Fibroblast of mammary gland (primary cell): ENCODE measurements at places on chromosomes 16 and 17.
A peak's percentile ranks its signal among the peaks of the same experiment; 100 is the strongest.

DNA sequence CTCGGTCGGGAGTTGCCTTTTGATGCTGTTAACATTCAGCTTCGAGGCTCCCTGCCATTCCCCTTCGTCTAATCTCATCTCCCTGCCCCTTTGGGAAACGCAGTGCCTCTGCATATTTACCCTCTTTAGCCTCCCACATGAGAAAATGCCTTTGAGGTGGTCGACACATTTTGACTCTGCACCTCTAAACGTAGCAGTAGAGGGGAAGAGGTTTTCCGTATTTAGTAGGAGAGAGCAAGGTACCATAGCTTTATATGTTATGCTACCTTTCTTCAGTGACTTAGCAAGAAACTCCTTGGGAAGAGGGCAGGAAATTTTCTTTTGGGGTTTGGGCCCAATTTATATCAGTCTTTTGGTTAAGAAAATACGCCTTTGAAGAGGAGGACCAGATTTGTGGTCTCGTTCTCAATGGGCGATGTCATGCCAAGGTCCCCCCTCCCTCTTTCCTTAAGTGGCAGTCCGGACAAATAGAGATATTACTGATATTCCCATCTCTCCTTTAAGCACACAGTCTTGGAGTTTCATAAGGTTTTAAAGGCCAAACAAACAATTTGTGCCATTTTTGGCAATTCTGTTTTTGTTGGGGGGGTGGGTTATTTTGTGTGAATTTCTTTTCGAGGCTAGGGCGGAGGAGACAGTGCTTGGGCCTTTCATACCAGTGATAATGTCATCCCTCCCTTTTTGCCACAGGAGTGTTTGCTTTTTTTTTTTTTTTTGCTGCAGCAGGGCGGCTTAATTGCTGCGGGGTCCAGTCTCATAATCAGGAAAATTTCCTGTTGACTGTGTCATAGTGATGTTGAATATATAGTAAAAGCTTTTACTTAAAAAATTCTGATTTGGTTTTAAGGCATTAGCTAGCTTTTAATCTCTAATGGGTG is 1.5 kb downstream of the PAFAH1B1 start:
- DNase-seq, result no peak

DNA sequence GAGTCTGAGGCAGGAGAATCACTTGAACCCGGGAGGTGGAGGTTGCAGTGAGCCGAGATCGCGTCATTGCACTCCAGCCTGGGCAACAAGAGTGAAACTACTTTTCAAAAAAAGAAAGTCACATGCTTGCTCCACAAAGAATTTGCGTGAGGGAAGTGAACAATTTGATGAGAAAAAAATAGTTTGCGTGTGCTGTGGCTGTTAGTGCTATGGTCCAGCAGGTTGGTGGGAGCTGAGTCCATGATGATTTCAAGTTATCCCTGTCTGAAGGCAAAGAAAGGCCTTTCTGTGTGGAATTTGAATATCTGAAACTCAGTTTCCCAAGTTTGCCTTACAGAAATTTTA is 21.0 kb downstream of the PRCD start:
- DNase-seq, result no peak

GRCh38 chr16:88819126-88819525 is 7.4 kb upstream of the APRT start:
- no peak for DNase-seq

- DNase-seq, result peak; percentile 41
These were observed 7.1 kb downstream of the NXPH3 start for GRCh38 chr17:49582789-49583188.

DNA sequence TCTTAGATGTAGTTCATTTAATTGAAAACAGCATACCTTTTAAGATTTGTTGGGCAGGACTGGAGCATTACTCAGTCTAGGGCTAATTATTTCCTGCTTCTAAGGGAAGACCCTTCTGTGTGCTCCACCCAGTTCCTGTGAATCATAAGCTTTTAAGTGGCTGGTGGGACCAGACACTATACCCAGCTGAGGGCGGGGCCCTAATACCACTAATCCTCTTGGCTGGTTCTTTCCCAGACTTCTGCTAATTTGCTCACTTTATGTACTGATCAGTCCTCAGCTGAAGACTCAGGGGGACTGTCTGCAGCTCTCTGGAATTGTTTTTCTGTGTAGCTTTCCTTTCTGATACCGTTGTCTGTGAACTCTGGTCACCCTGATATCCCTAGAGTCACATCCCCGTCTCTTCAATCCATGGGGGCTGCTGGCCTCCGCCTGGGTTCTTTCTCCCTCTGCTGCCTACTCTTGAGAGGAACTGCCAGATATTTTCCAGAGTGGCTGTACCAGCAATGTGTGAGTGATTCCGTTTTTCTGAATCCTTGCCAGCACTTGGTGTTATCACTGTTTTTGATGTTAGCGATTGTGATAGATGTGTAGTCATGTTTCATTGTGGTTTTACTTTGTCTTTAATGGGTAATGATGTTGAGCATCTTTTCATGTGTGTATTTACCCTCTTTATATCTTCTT is 35.1 kb downstream of the MFSD11 start:
- DNase-seq, result peak; percentile 92

DNA sequence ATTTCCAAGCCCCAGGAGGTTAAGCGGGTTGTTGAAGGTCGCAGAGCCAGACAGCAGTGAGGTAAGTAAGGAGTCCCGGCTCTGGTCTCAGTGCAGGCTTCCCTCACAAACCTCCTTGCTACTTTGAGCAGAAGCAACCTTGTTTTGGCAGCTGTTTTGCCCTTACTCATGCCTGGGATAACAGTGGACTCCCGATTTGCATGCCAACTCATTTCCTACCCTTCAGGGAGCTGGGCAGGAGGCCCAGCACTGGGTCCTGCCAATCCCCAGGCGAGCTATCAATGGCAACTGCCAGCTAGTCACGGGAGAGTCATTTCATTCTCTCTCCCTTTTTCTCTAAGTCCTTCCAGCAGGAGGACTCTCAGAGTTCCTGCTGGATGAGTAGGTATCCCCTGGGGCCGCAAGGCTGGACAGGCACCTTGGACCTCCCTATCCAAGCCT is 72.0 kb upstream of the KSR1 start:
- peak; percentile 92 for DNase-seq

DNA sequence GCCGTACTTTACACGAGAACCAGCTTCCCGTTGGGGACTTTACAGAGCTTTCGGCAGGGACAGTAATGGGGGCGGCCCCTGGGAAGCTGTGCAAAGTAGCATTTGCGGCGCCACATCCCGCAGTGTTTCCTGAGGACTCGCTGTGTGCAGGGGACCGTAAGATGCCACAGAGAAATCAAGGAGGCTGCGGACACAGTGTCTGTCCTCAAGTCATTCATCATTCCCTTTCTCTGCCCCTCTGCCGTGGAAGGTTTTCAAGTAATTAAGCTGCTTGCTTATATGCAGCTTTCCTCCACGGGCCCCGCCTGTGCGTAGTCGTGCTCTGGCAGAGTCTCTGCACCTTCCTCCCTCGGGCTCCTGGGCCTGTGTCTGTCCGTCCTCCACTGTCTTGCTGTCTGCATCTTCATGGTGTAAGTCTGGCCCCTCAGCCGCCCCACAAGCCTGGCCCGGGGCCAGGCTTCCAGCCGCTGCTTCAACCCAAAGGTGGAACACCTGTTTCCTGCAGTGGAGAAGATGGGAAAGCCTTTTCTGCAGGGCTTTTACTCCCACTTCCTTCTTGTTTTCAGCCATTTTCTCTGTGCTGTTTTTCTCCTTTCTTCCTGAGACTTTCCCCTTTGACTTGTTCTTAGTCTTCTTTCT is 216.9 kb upstream of the CHMP6 start:
- DNase-seq, result no peak

DNA sequence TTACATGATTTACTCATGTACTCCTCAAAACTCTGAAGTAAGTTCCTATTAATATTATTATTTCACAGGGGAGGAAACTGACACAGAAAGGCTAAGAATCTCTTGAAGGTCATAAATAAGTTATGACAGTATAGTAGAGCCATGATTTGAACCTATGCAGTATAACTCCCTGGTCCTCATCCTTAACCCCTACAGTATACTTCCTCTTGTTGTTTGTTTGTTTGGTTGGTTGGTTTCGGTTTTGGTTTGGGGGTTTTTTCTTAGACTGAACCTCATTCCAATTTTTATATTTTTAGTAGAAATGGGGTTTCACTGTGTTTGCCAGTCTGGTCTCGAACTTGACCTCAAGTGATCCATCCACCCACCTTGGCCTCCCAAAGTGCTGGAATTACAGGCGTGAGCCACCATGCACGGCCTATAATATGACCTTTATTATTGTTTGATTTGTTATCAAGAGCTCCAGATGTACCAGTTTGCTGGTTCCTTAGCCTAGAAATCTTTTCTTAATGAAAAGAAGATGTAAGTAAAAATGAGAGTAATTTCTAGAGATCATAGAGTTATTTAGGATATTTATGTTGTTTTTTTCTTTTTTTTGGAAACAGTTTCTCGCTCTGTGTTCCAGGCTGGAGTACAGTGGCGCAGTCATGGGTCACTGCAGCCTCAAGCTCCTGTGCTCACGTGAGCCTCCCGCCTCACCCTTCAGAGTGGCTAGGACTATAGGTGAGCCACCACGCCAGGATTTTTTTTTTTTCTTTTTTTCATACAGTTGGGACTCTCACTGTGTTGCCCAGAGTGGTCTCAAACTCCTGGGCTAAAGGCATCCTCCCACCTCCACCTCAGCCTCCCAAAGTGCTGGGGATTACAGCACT is 4.8 kb downstream of the PRR11 start:
- no peak for DNase-seq

DNA sequence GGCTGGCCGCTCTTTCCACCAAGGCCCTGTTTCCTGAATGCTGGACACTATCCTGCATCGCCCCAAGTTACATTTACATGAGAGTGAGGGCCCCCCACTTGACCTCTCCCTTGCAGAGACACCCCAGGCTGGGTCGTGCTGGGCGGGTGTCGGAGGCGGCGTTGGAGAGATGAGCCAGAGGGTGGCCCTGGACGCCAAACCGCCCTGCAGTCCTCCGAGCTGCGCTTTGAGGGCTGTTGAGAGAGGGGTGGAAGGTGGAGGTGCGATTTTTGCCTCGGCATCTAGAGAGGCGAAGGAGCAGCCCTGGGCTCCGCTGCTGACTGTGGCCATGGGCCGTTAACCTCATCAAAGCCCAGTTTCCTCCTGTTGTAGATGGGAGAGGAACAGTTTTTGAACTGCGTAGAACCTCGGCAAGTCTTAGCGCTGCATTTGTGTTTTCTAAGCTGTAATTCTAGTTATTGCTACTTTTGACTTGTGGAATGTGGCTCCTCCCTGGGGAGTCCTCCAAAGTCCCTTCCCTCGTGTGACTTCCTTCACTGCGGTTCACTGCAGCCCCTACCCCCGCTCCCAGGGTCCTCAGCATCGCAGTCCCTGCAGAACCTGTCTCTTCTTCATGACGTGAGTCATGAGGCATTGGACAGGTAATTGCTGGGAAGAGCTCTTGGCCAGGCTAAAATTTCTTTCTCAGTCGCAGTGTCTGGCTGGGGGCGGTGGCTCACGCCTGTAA is 986 bp upstream of the ELOB start:
- DNase-seq, result no peak

GRCh38 chr16:71927383-71927782 is 32.1 kb downstream of the IST1 start:
- peak; percentile 90 for DNase-seq

- no peak for DNase-seq
These were observed 93.8 kb downstream of the SALL1 start for GRCh38 chr16:51057102-51057793.

DNA sequence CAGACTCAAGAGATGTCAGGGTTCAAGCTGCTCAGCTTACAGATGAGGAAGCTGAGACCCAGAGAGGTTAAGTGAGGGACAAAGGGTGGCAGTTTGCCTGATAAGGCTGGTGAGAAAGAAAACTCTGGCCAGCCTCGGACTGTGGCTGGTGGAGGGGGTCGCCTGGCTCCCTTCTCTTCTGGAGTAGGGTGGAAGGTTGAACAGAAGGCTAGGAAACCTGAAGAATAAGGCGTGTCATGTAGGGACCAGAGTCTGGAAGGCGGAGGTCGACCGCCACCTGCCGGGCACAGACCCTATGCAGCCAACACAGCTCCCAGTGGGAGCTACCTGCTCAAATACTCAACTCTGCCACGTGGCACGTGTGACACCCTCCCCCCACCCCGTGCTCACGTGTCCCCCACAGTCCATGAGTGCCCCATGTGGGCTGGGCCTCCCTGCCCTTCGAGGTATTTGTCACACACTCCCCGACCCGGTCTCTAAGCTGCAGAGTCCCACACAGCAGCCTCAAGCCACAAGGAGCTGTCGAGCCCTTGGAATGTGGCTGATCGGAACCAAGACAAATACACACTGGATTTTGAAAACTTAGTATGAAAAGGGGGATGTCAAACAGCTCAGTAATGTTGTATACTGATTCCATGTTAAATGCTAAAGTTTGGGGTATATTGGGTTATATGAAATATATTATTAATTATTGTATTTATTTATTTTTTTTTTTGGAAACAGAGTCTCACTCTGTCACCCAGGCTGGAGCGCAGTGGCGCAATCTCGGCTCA is 11.8 kb downstream of the HID1 start:
- DNase-seq, result peak; percentile 15

DNA sequence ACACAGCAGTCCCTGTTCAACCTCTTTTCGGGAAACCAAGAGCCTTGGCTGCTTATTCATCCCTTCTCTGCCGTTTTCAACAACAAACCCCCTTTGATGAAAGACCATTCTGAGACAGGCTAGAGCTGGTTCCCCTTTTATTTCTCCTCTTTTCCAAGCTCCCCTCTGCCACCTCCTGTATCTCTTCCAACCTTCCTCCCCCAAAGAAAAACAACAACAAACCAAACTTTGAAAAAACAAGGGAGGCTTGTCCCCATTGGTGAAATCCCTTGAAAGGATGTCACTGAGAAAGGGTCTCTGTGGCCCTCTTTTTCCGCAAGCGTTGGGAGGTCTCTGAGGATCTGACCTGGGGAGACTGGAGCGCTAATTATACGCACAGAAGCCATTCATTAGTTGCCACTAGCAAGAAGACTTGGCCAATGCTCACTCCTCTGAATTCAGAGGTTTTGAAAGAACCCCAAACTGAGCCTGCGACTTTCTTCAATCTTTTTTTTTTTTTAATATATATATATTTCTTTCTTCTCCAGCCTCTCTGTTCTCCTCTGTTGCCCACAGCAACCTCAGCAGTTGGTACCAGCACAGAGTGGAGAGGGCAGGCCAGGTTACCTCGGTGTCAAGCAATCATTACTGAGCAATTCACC is 101.4 kb downstream of the PITPNC1 start:
- no peak for DNase-seq

- DNase-seq, result no peak
These were observed 39.9 kb upstream of the SDK2 start for GRCh38 chr17:73684183-73684582.
